Activated CD4-positive, alpha-beta T cell treated with anti-CD3 and anti-CD28 coated beads for 36 hours (primary cell): ENCODE measurements at places on chromosomes 4 and X. TPM values are rescaled to one million over a fixed set of nuclear protein-coding genes. Genes with fewer than 3 reads are reported as not detected.

- H3K36me3 ChIP-seq: no peaks in the 10 kb centered on the region
- H3K4me1 ChIP-seq: no peaks in the 10 kb centered on the region
- H3K27ac ChIP-seq: no peak overlapping the region
- no peak for DNase-seq
- no peaks in the 10 kb centered on the region for H3K27me3 ChIP-seq
Measured at GRCh38 chrX:145532176-145532780, 285.0 kb downstream of the SPANXN1 start.

DNA sequence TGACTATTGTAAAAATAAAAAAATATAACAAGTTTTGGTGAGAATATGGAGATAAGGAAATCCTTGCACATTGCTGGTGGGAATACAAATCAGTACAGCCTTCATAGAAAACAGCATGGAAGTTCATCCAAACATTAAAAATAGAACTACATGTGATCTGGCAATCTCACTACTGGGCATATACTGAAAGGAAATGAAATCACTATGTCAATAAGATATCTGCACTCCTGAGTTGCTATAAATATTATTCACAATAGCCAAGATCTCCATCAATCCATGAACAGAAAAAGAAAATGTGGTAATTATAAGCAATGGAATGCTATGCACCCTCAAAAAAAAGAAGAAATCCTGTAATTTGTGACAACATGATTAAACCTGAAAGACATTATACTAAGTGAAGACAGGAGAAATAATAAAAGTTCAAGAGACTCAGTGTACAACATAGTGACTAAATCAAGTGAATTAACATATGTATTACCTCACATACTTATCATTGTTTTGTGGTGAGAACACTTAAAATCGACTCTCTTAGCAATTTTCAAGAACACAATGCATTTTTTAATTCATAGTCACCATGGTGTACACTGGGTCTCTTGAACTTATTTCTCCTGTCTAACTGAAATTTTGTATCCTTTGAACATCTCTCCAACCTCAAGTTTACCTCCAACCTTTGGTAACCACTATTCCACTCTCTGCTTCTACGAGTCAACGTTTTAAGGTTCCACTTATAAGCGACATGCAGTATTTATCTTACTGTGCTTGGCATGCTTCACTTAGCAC is 1703.7 kb upstream of the AGA start:
- H3K27ac ChIP-seq: no peak overlapping the region
- no peaks in the 10 kb centered on the region for H3K4me1 ChIP-seq

DNA sequence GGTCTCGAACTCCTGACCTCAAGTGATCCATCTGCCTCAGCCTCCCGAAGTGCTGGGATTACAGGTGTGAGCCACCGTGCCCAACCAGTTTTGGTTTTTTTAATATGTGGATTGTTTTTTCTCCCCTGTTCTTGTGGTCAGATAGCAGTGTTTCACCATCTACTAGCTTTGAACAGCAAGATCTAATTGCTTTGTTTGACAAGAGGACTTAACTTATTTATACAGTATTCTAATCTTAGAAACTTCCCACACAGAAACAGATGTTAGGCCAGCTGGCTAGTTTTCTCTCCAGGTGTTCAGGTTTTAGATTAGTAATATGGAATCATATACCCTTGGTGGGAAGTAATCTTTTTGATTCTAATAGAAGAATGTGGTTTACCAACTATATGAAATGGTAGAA is 12.9 kb downstream of the ING2 start:
- no peaks in the 10 kb centered on the region for H3K36me3 ChIP-seq
- H3K27ac ChIP-seq: no peak overlapping the region
- H3K4me1 ChIP-seq: no peaks in the 10 kb centered on the region
- no peak for DNase-seq
- no peaks in the 10 kb centered on the region for H3K27me3 ChIP-seq
- H3K4me3 ChIP-seq: no peak overlapping the region

IL2RG gene
- 342 TPM for total RNA-seq

TMEM150C gene
- not detected for total RNA-seq
